Hippocampal formation (tissue), 2 donors: ENCODE measurements at places on chromosomes 11 and 22.

GRCh38 chr11:22465620-22466019 lies 127.4 kb downstream of the SLC17A6 start:
- DNase-seq, result no peak

DNA sequence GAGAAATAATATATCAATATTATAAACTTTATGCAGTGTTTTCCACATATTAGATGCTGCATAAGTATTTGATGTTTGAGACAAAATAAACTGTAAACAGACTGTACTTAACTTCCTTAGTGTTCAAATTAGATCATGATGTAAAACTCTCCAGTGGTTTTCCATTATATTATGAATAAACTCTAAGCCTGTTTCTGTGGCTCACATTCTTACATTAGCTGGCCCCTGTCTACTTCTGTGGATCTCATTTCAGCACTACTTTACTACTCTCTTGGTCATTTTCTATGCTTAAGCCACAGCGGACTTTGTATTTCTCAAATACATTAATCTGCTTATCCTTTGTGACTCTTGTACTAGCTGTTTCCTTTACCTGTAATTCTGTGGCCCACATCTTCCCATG lies 55.6 kb downstream of the ARHGEF12 start:
- no peak for DNase-seq

DNA sequence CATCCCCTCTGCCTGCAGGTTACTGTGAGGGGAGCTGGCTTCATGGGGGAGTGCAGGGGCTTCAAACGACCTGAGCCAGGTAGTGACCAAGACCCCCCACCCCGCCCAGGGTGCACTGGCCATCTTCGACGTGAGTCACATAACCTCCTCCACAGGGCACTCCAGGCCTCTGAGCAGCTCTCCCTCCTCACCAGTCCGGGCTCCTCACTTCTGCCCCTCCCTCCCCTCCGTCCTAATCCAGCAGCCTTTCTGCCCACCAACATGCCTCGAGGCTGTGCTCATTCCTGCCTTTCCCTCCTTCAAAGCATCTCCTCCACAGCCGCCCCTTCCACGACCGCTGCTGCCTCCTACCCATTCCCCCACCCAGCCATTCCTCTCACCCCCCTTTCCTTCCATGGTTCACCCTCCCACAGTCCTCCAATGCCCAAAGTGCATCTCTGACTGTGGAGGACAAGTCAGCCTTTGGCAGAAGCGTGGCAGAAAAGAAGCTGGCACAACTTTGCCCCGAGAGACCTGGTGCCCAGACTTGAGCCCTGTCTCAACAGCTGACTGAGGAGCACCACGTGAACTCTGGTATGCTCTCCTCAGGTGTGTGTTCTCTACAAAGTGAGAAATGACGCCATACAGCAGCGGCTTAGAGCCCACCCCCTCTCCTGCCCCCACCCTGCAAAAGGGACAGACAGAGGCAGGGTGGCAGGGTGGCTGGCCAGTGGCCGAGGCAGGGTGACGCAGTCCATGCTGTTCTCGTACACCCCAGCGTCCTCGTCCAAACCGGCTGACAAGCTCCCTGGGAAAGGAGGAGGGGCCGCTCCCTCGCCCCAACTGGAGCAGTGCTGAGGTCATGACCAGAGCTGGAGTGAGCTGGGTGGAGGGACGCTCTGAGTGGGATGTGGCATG lies 30.4 kb downstream of the OPCML start:
- no peak for DNase-seq

- peak; percentile 27 for DNase-seq
Measured at GRCh38 chr22:16917144-16918003, 90.6 kb downstream of the GAB4 start.

GRCh38 chr11:31620434-31620833 lies 110.9 kb downstream of the ELP4 start:
- no peak for DNase-seq

- DNase-seq, result no peak
Measured at GRCh38 chr11:116328391-116328790, 444.4 kb downstream of the BUD13 start.

GRCh38 chr22:37044634-37045625 lies 6.6 kb upstream of the KCTD17 start:
- DNase-seq, result no peak
